D341Med (cell line): ENCODE measurements at places on chromosomes 13 and 19.

DNA sequence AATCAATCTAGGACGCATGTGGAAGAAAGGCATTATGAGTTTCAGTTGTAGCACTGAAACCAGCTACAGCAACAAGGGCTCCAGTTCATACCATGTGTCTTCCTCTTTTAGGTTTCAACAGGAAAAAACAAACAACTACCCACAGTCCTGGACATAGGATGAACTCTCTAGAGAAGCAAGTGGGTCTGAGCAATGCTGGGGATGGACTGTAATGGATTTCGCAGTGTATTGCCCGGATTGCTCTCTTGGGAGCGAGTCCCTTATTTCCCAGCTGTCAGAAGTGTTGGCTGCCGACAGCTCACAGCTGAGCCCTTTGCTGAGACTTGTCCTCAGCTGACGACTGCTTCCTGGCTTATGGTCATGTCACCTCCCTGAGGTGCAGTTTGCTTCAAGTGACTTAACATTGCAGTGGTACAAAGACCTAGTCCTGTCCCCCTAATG is 12.1 kb upstream of the MYCBP2 start:
- no peak for DNase-seq

DNA sequence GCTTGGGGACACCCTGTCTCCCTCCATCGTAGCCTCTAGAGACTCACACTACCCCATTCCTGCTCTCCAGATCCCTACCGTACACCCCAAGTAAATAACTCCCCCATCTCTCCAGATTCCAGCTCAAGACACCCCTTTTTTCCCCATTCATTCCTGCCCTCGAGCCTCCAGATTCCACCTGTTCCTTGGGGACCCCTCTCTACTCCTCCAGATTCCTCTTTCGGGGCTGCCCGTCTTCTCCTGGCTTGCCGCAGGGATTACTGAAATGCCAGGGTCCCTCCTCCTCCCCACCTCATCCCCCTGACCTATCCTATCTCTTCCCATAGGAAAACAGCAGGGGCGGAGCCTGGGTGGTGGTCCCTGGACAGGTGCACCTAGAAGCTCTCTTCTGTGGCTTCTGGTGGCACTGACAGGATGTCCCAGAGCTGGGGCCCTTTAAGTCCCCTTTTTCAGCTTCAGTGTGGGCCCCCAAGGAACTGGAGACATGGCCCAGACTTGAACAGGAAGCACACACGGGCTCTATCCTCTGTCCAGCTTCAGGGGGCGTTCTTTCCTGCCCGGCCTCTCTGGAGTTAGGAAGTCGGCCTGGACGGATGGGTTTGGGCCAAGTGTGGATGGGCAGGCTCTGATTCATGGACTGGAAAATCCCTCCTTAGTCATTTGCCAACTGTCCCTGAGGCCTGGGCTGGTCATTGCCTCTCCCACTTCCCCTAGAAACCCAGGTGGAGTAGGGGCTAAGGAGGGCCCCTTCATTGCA is 1.2 kb downstream of the ZSWIM4 start:
- DNase-seq = no peak

GRCh38 chr13:75271846-75272245 is 210.1 kb downstream of the TBC1D4 start:
- no peak for DNase-seq

- no peak for DNase-seq
These were observed 116.1 kb downstream of the STARD13 start for GRCh38 chr13:33169273-33169980.

DNA sequence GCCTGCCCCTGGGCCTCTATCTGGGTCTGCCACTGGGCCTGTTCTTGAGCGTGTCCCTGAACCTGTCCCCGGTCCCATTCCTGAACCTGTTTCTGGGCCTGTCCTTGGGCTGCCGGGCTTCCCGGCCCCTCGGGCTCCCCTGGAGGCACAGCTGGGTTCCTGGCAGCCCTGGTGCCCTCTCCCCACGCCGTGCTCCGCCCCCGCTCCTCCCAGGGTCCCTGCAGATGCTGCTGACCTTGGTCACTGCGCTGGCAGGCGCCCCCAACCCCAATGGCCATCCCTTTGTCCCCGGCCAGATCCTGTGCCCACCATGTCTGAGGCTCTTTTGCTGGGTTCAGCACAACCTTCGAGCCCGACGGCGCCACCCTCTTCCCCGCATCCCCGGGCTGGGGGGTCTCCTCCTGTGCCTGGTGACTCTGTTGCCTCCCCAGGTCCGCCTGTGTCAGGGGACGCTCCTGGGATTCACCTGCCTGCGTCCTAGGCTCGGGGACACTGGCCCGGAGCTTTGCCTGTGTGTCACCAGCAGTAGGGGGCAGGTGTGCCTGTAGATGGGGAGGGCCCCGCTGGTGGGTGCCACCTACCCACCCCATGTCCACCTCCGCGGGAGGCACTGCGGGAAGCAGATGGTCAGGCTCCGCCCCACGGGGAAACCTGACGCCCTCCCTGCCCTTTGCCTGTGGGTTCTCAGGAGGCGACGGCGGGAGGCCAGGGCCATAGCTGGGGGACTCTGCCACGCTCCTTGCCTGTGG is 41.0 kb upstream of the GRTP1 start:
- no peak for DNase-seq

GRCh38 chr13:113493315-113493951 is 2.9 kb upstream of the DCUN1D2 start:
- no peak for DNase-seq

DNA sequence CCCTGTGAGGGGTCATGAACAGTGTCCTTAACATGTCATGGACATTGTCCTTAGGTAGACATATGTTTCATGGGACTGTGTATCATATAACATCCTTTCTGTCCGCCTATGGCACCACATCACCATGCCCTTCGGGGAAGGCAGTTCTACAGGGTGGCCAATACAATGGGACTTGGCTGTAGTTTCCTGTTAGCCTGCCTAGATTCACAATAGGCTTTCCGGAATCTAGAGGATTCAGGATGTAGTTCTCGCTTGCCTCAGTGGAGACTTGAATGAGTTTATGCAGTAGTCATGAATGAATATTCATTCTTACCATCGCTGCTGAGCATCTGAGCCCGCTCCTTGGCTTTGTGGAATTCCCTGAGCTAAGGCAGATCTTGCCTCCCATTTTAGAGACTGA is 100.5 kb downstream of the DNAJC15 start:
- DNase-seq = no peak

DNA sequence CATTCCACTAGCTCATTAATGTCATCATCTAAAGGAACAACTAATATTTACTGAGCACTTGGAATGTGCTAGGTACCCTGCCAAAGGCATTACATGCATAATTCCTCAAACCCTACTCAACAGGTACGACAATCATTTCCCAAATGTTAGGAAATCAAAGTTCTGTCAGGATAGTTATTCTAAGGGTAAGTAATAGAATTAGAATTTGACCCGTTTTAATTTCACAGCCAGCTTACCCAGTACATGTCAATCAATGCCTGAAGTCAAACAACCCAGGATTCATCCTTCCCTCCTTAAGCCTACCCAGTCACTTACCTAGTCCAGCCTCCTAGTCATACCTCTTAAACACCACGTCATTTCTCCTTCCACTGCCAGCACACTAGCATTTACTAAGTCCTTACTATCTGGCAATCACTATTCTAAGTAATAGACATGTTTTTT is 2.4 kb downstream of the LNX2 start:
- DNase-seq = no peak

DNA sequence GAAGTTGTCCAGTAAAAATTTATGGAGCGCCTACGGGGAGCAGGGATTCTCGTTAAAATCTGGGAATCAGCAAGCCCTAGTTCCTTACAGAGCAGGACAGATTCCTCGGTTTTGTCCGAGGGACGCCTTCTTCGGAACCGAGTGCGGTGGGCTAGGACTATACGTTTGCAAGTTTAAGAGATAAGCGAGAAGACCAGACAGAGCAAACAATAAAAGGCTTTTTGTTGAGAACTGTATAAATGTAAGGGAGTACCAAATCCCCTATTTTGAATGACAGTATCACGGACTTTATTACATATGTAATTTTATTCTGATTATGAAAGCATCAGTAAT is 971 bp upstream of the ANKRD10 start:
- no peak for DNase-seq

DNA sequence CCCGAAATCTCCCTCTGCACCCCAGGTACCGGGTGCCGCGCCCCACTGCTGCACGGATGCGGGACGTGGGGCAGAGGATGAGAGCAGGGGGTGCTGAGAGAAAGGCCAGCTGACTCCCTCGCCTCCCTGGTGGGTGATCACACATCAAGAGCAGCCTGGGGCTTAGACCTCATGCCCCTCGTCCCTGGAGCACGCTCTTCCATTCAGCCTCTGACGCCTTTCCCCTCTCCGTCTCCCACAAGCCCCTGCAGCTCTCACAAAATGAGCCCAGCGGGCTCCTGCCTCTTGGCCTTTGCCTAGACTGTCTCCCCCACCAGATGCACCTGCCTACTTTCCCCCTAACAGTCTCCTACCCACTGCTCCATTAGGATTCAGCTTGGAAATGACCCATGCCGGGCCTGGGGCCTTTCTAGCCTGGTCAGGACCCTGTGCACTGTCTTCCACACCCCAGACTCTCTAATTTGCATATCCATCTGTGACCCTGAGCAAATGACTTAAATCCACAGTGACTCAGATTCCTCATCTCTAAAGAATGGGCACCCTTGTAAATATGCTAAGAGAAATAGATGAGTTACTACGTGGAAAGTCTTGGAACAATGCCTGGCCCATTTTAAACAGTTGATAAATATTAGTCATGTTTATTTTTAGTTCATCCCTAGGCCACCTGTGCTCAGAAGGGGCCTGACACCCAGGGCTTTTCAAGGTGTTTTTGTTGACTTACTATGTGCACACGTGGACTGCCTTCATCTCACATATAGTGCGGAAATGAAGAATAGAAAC is 582 bp upstream of the PTPRH start:
- no peak for DNase-seq

DNA sequence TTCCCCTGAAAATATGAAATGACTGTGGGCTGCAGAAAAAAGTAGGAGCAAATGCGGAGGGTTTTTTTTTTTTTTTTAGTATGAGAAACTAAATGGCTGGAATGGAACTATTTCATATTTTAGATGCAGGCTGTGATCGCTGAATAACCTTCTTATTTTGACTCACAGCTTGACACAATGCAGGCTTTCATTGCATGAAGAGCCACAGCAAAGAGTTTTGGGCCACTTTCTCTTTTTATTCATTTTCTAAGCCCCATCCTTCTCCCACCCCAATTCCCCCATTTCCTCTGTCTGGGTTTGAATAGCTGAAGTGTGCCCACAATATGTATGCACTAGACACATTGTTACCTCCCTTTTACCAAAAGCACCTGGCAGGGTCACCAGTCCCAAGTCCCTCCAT is 125.9 kb downstream of the COG6 start:
- no peak for DNase-seq

GRCh38 chr13:112697756-112698655 is 8.2 kb downstream of the ATP11A start:
- DNase-seq = no peak

DNA sequence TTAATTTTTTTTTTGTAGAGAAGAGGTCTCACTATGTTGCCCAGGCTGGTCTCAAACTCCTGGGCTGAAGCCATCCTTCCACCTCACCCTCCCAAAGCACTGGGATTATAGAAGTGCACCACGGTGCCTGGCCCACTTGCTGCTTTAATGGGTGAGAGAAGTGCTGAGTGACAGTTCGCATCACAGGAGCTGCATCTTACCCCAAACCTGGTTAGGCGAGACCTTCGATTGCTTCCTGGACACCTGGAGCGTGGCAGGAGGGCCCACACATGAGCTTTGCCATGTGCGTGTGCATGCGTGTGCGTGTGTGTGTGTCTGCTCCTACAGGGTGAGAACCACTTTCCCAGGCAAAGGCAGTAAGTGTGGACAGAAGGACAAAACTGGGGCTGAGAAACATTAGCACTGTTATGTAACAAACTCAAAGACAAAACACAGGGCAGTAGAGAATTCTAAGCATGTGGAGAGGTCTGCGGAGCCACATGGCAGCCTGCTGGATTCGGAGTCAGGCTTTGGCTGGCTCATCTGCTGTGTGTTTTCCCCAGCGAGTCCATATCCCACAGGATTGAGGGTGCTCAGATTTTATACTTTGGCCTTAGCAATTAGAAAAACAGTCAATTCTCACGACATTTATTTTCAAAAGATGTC is 11.7 kb upstream of the MTIF3 start:
- DNase-seq = no peak

DNA sequence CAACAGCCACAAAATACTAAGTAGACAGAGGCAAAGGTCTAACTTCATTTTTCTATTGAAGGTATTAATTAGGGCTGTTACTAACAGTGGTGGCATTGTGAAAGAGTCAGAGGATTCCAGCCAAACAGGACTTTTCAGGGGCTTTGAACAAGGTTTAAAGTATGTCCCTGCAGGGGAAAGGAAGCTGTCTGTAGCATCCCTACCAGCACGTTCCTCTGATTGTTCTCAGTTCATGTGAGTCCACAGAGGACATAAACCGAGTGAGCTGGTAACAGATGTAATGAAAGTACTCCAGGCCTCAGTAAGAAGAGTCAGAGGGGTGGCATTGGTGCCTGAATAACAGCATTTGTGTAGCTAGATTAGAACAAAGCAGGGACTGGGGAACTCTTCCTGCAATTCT is 15.3 kb upstream of the SPATA13 start:
- no peak for DNase-seq

DNA sequence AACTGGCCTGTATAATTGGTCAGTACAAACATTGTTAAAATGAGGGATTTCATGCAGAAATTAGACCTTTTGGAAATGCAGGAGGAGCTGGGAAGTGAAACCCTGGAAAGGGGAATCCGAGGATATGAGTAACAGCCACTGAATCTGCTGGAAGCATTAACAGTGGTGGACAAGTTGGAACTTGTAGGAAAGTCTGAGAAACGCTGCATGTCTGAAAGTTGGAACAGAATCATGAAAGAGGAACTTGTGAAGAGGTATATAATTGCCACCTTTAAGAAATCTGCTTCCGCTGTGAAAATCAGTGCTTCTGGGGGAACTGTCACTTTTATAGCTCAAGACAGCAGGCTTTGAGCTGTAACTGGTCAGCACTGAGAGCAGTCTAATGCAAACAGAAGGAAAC is 716.5 kb upstream of the PRR20A start:
- DNase-seq = no peak

DNA sequence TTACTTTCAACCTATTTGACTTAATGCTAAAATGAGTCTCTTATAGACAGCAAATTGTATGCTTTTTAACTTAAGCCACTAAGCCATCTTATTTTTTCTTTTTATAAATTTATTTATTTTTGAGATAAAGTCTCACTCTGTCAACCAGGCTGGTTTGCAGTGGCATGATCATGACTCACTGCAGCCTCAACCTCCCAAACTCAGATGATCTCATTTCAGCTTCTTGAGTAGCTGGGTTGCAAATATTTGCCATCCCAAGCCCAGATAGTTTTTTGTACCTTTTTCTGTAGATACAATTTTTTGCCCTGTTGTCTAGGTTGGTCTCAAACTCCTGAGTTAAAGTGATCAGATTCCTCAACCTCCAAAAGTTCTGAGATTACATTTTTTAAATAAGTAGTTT is 27.1 kb downstream of the ZNF714 start:
- DNase-seq = no peak

- DNase-seq = no peak
These were observed 612.5 kb upstream of the ATXN8OS start for GRCh38 chr13:69495096-69495495.

- DNase-seq = no peak
These were observed 159.5 kb upstream of the EDNRB start for GRCh38 chr13:78078168-78078567.

- DNase-seq = no peak
These were observed 5.9 kb downstream of the TRAPPC6A start for GRCh38 chr19:45172173-45172572.

- no peak for DNase-seq
These were observed 2.7 kb upstream of the ZNF507 start for GRCh38 chr19:32342695-32343094.

- DNase-seq = no peak
These were observed 917 bp downstream of the FBXW9 start for GRCh38 chr19:12695514-12695913.

GRCh38 chr19:48715681-48716171 is 3.8 kb downstream of the MAMSTR start:
- DNase-seq = no peak
